Activated CD4-positive, alpha-beta T cell treated with anti-CD3 and anti-CD28 coated beads for 24 hours (primary cell): ENCODE measurements at places on chromosomes 12 and 14.

- no peak for DNase-seq
Measured at GRCh38 chr12:122659579-122659978, 43.6 kb downstream of the HCAR2 start.

DNA sequence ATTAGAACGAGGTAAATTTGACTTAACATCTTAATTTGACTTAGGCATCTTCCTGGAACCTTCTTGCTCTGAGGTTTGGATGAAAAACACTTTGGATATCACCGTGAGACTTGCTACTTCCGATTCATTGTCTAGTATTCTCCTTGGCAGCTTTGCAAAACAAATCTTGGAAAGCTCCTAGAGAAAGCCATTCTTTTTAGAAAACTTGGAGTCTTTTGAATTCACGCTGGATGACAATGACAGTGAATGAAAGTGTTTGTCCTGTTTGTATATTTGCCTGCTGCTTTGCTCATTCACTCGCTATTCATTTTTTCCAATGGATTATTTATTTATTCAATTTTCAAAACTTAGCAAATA lies 222.1 kb upstream of the HMGA2 start:
- no peak for DNase-seq

DNA sequence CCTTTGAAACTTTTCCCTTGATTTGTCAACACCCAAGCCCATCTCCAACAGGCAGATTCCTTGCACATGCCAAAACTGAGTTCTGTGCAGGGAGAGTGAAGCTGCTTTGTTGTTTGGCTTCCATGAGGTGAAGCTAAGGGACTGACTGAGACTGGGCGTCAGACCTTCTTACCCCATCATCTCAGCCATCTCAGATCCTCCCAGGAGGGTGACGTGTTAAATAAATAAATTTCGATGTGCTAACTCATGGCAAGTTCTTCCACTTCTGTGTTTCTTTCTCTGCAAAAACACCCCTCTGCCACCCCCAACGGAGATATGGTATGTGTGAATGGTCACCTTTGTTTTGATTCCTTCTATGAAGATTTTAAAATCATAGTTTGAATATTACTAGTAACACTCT lies 17.8 kb downstream of the UTP20 start:
- no peak for DNase-seq

GRCh38 chr14:68473794-68474193 lies 319.1 kb downstream of the ZFP36L1 start:
- no peak for DNase-seq

DNA sequence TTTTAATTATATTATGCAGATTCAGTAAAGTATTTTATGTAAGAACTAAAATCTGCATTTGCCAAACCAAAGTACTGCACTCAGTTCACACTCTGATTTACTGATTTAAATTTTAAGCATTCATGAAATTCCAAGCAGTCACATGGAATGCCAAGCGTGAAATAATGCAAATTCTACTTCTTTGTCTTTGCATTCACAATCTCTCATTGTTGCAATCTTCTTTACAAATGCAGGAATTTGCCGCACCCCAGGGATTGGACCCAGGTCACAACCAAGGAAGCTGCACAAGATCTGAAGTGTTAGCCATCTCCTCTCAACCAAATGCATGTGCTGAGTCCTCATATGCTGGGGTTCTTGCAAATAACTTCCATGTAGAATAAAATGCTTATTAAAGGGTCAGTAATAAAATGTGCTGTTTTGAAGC lies 71.9 kb downstream of the TUNAR start:
- no peak for DNase-seq
